Stimulated activated CD4-positive, alpha-beta T cell treated with anti-CD3 and anti-CD28 coated beads, Interleukin-2, amount 100 ng/mL, for 24 hours (primary cell): ENCODE measurements at places on chromosomes 7 and 10.

GRCh38 chr10:131167036-131167860, 144.3 kb downstream of the TCERG1L start:
- no peak for DNase-seq

DNA sequence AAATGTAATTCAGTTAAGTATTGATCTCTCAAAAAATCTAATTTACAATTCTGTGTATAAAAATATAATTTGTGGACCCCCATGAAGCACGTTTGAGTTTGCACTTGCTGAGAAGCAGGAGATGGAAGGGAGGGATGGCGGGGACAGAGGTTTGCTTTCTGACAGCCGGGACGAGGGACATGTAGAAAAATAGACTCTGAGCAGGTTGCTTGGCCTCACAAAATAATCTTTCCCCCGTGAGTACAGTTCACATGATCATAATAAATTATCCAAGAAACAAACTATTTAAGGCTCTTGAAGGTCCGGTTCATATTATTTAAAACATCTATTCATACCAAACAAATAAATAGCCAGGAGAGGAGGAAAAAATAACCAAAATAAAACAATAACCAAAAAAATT, 10.0 kb downstream of the SHH start:
- no peak for DNase-seq

DNA sequence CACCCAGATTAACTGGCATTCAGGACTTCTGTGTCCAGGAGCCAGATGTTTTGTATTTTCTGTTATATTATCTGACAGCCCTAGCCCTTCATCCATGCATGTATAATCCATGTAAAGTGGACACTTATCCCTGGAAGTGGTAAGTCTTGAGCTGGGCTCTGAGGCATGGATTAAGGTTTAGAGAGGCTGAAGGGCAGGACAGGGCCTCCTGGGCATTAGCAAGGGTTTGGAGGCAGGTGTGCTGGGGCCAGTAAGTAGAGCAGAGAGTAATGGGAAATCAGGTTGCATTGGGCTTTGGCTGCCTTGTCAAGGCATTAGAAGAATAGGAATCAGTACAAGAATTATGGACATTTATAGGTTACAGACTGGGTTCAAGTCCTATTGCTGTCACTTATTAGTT, 138.0 kb downstream of the DYNC1I1 start:
- no peak for DNase-seq

DNA sequence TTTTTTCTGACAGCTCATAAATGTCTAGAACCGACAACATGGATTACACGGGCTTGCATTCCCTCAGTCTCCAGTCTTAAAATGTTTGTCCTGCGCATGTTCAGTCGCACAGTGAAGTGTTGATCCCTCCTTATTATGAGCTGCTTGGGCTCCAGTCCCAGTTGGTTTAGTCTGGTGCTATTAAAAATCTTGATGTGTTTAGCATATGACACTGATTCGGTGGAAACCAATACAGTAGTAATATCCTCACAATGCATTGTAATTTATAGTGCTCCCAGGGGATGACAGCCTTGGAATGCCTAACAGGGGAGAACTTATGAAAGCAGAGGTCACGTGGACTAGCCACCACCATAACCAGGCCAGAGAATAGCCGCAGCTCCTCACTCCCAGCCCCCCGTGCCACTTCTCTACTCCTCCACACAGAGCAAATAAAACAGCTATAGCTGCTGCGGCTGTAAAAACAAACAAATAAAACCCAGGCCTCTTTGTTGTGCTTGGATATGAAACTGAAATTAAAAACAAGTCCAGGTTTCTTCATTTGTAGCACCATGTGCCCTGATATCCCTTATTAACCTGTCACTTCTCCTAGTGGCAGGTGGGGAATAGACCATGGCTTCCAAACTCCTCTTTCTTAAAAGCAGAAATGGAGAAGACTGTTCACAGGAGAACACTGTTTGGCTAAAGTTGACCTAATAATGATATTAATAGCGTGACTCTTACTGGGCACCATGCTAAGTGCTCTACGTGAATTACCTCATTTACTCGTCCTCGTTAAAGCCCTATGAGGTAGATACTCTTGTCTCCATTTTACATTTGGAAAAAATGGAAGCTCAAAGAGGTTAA, 7.7 kb downstream of the DPCD start:
- DNase-seq: no peak

GRCh38 chr7:159119851-159120539, 24.7 kb downstream of the VIPR2 start:
- DNase-seq: no peak

DNA sequence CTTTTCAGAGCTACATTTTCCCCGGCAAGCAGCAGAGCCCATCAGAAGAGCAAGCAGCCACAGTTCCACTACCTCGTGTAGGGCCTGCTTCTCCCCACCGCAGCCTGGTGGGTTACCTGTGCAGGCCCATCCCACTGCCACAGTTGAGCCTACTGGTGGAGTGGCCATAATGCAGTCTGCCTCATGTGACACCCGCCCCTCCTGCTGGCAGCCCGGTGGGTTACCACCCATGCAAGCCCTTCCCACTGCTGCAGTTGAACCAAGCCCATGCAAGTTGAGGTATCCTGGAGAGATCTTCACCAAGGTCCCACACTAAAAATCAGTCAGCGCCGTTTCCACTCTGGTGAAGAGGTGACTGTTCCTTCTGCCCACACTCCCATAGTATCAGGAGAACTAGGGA, 32.1 kb upstream of the CNNM1 start:
- DNase-seq: no peak

- DNase-seq: no peak
Observed at GRCh38 chr7:114622221-114622620, 207.6 kb downstream of the FOXP2 start.

DNA sequence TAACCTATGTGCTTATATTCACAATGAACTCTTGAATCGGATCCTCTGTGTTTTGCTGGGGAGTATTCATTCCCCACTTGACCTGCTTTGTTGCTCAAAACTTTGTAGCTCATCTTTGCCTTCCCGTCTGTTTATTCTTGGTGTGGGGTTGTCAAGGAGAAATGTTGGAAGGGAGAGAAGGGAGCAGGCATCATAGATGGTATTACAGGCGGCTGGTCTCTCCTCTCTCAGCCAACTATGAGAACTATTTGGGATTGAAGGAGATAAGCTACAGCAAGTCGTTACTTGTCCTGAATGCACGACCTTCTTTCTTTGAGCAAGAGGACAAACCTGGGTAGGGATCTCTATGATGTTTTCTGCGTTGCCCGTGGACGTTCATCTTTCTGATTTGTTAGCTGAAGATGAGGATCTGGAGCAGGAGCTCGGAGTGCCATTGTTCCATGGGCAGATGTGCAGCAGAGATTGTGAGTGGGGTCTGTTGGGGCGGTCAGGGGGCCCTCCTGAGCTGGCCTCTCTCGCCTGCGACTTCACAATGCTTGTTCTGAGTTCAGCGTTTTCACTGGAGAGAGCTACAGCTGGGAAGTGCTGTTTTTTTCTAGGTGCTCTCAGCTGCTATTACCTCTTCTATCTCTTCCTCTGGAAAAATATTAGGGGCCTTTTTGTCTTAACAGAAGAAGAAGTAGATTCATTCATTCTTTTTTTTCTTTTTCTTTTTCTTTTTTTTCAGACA, 126.9 kb upstream of the KLF6 start:
- no peak for DNase-seq

DNA sequence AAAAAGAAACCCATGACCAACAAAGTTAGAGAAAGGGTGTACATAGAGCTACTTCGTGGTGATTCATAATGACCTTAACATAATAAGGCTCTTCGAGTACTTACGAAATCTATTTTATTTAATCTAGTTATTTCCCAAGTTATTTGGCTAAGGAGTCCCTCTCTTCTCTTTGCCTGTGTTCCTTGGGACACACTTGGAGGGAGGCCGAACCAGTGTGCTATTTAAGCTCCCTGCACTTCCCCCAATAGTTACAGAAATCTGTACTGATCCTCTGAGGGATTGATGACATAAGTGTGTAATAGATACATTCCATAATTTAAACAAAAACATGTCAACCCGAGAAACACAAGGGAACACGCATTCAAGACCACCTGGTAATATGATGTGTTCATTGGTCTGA, 351.1 kb downstream of the GATA3 start:
- no peak for DNase-seq

GRCh38 chr10:75197906-75198305, 12.7 kb upstream of the VDAC2 start:
- no peak for DNase-seq

GRCh38 chr7:150756858-150757257, 19.6 kb downstream of the GIMAP5 start:
- no peak for DNase-seq

- DNase-seq: no peak
Observed at GRCh38 chr10:112362833-112363232, 11.1 kb upstream of the ACSL5 start.

DNA sequence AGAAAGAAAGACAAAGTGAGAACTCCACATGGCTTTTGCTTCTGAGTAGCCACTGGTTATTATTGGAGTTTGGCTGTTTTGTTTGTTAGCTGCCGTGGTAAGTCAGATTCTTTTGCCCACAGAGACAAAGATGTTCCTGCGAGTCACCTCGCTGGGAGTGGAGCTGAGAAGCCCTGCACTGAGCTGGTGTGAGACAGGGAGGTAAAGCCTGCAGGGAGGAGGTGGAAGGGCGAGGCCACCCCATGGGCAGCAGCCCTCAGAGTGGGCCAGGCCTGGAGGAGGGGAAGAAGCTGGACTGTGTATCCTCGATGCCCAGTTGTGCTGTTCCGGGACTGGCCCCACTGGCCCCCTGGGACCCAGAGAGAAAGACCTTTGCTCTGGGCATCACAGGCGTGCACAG, 14.3 kb upstream of the NOM1 start:
- no peak for DNase-seq

- DNase-seq: no peak
Observed at GRCh38 chr7:68146983-68147382, 1150.3 kb downstream of the TYW1 start.

GRCh38 chr7:8131694-8132605, 130.0 kb downstream of the ICA1 start:
- no peak for DNase-seq

DNA sequence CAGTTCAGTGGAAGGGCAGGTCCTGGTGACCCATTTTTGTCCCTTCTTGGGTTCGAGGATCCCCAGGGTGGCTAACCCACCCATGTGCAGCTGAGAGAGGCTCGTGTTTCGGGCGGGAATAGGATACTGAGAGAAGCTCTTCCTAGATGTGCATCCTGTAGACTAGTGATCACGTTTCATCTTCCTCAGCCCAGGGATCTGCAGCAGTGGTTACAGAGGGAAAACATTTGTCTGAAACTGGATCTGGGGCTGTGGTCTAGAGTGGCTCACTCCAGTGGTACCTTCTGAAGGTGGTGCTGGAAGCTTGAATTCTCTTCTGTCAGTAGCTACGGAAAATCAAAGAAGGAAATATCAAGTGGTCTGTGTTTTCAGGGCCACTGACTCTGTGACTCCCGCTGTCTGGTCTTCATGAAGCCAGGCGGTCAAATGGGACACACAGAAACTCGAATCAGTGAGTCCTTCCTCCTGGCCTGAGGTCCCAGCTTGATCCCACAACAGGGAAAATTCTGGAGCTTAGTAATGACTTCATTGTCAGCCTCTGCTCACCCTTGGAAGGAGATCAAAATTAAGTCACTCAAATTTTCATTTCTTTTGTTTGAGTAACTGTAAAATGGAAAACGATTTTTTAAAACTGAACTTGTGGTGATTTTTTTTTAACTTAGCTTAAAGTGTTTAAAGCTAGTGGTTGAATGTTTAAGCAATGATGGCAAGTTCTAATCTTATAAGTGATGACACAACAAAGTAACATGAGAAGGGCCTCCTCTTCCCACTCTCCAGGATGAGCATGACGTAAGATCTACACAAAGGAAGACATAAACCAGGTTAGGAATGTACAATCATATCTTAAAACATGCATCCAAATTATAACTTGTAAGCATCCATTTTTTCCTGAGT, 469.3 kb upstream of the KLF6 start:
- DNase-seq: no peak

DNA sequence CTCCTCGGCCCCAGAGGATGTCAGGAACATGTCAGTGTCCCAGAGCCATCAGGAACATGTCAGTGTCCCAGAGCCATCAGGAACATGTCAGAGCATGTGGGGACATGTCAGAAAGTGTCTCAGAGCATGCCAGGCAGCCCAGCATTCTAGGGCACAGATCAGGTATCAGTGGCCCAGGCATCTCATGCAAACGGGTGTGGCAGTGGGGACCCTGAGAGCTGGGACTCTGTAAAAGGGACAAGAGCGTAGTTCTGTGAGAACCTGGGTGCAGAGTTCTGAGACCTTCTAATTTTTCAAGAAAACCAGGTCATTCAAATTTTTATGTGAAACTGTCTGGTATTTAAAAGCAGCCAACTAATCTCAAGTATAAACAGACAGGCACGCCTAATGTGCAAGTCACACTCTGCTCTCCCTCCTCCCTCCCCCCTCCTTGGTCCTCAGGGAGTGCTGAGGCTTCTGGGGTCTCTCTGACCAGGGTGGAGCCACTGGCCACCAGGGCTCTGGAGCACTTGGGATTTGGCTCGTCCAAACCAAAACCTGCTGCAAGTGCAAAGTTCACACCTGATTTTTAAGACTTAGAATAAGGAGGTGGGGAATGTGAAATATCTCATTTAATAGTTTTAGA, 64.6 kb downstream of the ALOX5 start:
- no peak for DNase-seq

GRCh38 chr7:70700941-70701425, 431.0 kb upstream of the GALNT17 start:
- no peak for DNase-seq

DNA sequence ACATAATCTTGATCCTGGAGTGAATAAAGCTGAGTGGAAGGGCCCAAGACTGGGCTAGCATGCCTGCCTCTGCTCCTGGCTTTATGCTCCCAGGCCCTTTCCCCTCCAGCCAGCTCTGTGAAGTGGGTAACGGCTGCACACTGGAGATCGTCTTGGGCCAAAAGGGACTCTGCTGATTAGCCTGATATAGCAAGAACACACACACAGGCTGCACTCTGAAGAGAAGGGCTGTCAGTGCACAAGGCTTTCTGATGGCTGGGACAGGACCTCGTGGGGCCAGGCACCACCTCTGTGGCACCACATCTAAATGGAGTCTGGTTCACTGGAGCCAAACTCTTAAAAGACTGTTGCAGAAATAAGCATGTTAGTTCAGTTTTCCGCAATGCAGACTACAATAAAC, 161.4 kb downstream of the NEURL1 start:
- DNase-seq: no peak

DNA sequence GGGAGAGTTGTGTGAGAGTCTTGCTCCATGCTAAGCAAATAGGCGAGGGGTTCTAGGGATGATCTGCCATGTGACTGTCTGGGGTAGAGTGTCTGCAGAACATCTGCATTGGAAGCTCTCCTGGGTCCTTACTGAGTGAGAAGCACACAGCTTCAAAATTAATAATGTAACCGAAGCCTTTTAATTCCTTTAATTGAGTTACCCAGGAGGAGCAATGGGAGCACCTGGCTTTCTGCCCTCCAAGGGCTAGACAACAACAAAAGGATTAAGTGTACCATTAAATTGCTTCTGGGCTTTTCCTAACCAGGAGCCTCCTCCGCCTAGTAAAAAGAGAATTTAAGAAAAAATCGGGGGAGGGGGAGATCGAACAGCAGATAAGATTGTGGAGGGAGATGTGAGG, 102.0 kb upstream of the TBX20 start:
- no peak for DNase-seq

- DNase-seq: no peak
Observed at GRCh38 chr7:111499027-111499426, 63.3 kb downstream of the IMMP2L start.
